ENCODE measurements at places on chromosomes 7 and 10.

GRCh38 chr7:34734771-34735170 is 76.8 kb downstream of the NPSR1 start:
- DNase-seq, result no peak

DNA sequence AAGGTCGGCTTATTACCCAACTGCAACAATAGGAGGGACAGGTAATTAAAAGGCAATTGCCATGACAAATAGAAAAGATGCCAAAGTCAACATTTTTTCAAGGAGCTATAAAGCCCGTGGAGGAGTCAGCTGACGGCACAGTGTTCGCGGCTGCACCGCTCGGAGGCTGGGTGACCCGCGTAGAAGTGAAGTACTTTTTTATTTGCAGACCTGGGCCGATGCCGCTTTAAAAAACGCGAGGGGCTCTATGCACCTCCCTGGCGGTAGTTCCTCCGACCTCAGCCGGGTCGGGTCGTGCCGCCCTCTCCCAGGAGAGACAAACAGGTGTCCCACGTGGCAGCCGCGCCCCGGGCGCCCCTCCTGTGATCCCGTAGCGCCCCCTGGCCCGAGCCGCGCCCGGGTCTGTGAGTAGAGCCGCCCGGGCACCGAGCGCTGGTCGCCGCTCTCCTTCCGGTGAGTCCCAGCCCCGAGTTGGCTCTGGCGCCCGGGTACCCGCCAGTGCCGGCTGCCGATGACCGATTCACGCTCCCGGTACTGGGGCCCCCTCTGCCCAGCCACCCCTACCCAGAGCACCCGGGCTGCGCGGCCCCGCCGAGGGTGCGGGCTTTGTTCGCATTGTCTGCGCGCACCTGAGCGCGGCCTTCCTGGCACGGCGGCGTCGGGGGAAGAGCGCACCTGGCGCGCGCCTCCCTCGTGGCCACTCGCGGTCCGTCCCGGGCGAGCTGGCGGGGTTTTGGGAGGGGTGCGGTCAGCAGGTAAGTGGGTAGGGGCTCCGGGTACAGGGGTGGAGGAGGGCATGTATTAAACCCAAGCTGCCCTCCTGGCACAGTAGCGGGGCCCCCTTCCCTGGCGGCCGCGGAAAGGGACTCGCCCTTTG is at the start of gene VWA2:
Gene VWA2 (plus strand): TSS at position 138 of the 877 bp plus-strand sequence. CDS start 9,460 bp downstream, outside the sequence.
- peak; percentile 40 for DNase-seq

DNA sequence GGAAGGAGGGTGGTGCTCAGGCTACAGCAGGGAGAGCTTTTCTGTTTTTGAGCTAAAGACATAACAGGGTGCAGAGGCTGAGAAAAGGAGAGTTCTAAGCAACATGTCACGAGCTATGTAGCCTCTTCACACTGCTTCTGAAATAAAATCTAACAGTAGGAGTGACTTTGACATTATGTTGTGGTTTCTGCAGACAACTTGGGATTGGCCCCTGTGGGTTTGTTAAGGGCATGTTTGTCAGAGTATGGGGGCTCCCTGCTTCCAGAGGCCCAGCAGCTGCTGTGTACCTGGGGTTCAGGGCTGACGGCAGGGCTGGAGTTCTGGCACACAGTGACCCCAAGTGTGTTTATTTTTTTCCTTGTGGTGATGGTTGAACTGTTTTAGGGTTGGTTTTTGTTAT is 24.7 kb downstream of the MMRN2 start:
- DNase-seq, result no peak

DNA sequence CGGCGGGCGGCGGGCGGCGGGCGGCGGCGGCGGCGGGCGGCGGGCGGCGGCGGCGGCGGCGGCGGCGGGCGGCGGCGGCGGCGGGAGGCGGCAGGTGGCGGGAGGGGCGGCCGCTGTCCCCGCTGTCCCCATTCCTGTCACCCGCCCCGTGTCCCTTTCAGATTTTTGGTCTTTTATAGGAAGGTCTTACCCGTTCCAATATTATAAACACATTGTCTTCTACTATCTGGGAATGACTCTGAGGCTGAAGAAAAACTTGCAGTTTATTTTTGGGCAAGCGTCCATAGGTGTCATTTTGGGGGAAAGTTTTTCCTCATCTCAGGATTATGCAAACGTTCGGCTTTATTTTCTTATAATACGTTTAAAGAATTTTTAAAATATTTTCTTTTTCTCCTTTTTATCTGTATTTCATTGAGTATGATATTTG is 578 bp downstream of the ZNF713 start:
- DNase-seq, result peak; percentile 11

DNA sequence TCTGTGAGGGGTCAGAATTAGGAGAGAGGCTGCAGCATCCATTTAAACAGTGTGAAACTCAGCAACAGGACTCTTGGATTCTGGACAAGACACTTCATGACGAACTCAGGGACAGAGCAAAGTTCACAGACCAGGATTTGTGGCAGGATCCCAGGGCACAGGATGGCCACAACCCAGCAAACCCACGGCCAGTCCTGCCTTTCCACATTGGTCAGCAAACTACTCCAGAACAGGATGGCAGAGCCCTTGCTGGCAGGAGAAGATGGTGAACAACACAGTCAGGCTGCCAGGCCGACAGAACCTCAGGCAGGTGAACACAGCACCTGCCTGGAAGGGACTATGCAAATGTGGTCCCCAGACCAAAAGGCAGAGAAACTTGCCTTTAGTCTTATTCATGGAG is 34.4 kb downstream of the VSTM4 start:
- no peak for DNase-seq

DNA sequence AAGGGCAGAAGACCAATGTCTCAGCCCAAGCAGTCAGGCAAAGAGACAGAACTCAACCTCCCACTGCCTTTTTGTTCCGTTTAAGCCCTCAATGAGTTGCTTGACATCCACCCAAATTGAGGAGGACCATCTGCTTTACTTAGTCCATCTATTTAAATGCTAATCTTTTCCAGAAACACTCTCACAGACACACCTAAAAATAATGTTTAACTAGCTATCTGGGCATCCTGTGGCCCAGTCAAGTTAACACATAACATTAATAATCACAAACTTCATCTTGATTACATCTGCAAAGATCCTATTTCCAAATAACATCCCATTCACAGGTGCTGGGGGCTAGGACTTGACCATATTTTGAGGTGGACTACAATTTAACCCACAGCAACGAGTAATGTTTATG is 115.7 kb downstream of the RAB11FIP2 start:
- no peak for DNase-seq

DNA sequence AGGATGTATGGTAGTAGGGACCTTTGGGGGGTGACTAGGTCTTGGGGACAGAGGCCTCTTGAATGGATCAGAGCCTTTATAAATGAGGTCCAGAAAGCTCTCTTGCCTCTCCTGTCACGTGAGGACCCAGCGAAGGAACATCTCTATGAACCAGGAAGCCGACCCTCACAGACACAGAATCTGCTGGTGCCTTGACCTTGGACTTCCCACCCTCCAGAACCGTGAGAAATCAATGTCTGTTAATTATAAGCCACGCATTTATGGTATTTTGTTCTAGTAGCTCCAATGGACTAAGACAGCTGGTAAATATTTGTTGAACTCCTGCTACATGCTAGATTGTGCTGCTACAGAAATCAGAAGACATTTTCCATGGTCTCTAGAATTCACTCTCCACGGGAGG is 276.9 kb downstream of the SFMBT2 start:
- no peak for DNase-seq

- no peak for DNase-seq
Measured at GRCh38 chr10:12252882-12253546, 57.0 kb downstream of the CDC123 start.

DNA sequence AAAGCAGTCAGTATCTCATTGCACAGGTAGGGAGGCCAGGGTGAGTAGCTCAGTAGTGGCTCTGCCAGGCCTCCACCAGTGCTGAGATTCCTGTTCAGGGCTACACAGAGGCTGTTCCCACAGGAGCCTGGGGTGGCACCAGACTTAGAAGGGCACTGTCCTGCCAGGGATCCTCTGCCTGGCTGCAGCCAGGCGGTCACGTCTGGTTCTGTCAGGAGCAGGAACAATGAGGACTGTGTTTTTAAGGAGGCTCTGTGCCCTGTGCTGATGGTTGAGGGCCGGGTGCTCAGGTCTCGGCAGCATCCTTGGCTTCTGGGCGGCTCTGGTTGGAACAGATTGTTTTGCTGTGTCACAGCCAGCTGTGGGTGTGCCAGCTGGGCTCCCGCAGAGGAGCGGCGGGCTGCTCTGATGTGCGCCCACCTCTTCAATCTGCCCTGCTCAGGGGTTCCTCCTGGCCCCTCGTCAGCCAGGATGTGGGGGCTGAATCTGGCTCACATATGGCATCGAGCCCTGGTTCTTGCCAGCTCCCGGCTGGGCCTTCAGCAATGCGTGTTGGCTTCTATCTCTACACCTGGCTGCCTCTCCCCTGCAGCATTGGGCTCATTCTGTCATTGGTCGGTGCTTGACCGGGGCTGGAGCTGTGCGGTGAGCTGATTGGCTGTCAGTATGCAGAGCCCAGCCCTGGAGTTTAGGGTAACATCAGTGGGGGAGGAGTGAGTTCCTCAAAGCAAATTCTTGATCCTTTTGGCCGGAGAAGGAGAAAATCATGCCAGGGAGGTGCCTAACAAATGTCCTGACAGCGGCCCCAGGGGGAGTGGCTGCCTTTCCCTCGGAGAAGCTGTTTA is 41.2 kb downstream of the TACR2 start:
- DNase-seq, result no peak

- DNase-seq, result no peak
Measured at GRCh38 chr10:79229071-79229541, 118.2 kb upstream of the PPIF start.

DNA sequence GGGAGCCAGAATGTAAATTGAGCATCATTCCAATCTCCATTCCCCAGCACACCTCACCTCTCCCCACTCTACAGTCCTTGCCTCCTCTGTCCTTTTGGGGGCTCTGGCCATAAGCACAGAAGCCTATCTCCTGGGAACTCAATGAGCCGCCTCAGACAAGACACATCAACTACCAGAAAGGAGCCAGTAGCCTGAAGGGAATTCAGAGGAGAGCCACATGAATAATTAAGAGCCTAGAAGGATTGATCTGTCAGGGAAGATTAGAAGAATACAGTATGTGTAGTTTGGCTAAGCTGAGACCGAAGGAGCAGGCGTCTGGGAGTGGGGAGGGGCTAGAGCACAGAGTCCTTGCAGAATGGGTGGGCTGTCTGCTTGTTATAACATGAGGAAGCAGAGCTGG is 31.2 kb downstream of the FRMD4A start:
- DNase-seq, result no peak

DNA sequence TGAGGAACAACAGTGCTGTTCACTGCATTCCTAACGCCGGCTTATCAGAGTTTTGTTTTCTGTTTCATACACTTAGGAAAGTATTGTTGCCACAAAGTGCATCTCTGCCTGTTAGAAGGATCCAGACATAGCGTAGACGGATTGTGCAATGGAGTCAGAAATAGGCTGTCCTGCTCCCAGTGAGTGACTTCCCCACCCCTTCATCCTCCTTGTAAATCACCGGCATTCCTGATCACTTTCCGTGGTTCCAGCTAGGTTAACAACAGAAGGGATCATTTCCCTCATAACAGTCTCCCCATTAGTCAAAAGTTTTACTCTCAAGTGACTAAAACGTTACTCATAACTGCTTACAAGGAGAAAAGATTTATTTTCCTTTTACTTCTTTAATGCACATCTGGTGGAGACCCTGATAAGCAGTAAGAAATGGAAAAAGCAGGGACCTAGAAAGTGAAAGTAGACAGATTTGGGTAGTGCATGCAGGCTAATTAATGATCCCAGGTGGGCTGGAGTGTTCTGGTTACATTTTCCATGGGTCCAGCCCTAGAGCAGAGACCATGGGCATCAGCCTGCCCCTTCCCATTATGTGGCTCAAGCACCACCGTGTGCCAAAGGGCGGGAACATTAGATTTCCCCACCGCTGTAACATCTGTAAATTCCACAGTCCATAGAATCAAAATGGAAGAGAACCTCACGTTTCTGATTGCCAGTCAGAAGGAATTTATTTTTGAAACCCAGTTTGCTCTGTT is 395.1 kb upstream of the GALNT17 start:
- no peak for DNase-seq

- no peak for DNase-seq
Measured at GRCh38 chr10:70886921-70887665, 1.3 kb downstream of the PCBD1 start.

- no peak for DNase-seq
Measured at GRCh38 chr7:155971180-155971770, 159.0 kb upstream of the SHH start.

GRCh38 chr10:100637785-100638184 is 102.0 kb downstream of the HIF1AN start:
- DNase-seq, result no peak

GRCh38 chr7:98021588-98022351 is 31.8 kb upstream of the OCM2 start:
- peak; percentile 35 for DNase-seq

DNA sequence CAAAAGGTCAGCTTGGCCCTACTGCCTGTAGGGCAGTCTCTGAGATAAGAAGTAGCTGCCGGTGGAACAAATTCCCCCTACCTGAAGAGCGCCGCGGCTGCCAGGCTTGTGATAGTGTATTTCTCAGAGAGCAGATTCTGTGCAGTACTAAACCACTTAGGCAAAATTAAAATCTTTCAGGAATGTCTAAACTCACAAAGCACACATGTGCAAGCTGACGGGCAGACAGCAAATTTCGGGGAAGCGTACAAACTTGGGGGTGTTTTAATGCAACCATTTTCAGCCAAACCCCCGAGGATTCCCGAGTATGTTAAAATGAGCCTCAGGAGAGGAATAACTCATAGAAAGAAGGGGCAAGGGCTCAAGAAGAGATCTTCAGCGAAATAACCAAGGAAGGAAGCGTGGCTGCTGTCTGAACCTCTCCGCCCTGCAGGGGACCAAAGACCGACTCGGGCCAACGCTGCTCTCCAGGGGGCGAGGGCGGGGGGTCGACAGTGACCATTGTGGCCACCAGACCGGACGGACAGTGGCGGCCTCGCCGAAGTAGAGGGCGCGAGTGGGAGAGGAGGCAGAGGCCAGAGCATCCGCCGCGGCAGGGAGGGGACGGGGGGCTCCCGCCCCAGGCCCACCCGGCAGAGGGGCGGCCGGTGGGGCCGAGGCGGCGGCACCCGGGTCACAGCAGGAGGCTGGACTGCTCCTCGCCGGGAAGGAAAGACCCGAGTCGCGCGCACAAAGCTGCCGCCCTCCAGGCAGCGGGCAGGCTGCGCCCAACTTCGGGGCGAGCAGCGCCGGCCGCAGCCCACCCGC is 819 bp downstream of the HYCC1 start:
- peak; percentile 35 for DNase-seq

- DNase-seq, result no peak
Measured at GRCh38 chr7:46707973-46708372, 786.9 kb upstream of the IGFBP3 start.

DNA sequence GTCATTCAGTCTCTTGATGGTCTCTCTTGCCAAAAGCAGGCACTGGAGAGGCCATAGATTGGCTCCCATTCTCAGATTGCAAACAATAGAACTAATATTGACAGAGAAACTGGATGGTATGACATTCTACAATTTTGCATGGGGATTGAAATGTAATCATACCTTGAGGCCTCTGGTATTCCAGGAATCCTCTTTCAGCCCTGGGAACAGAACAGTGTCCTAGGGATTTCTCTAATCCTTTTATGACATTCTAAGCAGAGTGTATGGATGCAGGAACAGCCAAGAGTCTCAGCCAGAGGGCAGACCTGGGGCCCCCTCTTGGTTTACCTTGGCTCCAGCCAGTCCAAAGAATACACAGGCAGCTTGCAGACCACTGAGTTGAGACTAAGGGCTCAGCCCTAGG is 206.4 kb downstream of the KCNMA1 start:
- DNase-seq, result no peak

GRCh38 chr7:97868788-97869187 is 3.4 kb downstream of the ASNS start:
- no peak for DNase-seq

GRCh38 chr7:96996958-96997511 is 8.3 kb upstream of the DLX6 start:
- no peak for DNase-seq
